ENCODE measurements at places on chromosomes 3 and 15. TPM values are rescaled to one million over a fixed set of nuclear protein-coding genes. Genes with fewer than 3 reads are reported as not detected.

GRCh38 chr15:85318048-85318731, 62.2 kb upstream of the AKAP13 start:
- DNase-seq = no peak

DNA sequence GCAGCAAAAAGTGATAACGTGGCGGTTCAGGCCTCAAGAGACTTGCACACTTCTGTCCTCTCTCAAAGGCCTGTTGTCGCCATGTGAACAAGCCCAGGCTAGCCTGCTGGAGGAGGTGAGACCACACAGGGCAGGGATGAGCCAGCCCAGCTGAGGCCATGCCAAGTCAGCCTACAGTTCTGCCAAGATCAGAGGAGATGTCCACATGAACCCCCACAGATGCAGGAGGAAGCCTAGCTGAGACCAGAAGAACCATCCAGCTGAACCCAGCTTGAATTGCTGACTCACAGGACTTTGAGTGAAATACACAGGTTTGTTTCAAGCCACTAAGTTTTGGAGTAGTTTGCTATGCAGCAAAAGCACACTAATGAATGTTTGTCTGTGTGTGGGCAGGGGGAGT, 50.3 kb upstream of the SEC13 start:
- no peak for DNase-seq

DNA sequence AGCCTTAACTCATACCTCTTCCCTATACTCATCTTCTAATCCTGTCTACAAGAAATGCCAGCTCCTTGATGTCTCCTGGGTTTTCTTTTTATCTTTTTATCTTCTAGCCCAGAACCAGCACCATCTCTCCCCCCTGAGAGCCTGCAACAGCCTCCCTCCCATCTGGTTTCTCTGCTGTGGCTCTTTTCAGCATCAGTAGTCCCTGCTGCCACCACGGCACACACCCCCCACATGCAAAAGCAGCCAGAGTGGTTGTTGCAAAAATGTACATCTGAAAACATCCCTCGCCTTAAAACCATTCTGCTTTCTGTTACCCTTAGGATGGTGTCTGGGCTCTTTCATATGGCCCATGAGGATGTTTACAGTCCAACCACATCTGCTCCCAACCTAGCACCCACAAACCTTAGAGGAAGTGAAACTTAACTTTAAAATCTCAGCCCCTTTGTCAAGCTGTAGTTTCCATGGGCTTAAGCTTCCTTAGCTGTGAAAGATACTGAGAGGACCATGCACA, 775 bp downstream of the TTC21A start:
- no peak for DNase-seq

DNA sequence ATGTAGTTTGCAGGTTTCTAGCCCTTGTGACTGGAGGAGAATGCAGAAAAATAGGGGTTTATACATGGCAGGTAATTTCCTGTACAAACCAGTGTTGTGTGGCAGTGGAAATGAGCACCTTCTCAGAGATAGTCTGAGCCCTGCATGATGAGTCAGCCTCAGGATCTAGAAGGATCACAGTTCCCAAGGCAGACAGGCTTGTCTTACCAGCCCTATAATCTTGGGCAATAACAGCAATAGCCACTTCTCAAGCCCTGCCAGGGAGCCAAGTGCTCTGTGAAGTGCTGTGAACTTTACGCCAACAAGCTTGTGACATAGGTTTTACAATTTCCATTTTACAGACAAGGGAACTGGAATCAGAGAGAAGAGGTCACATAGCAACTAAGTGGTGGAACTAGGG, 89.4 kb downstream of the CD47 start:
- DNase-seq = no peak

DNA sequence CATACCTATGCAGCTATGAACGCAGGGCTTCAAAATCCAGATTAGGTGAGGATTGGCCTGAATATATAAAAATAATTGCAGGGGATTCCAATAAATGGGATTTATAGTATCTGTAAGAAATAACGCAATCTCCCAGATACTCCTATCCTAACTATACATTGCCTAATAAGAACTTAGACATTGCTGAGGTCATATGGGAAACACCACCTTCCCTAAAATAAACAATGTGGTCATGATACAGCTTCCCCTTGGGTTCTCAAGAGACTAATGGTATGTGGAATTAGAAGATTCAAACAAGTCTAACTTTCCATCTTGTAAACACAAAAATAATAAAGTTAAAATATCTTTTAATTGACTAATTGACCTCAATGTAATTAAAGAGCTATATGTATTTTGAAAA, 28.2 kb downstream of the UBE3A start:
- DNase-seq = no peak

- DNase-seq = no peak
These were observed 100.8 kb upstream of the ALDH1A3 start for GRCh38 chr15:100778831-100779288.

DNA sequence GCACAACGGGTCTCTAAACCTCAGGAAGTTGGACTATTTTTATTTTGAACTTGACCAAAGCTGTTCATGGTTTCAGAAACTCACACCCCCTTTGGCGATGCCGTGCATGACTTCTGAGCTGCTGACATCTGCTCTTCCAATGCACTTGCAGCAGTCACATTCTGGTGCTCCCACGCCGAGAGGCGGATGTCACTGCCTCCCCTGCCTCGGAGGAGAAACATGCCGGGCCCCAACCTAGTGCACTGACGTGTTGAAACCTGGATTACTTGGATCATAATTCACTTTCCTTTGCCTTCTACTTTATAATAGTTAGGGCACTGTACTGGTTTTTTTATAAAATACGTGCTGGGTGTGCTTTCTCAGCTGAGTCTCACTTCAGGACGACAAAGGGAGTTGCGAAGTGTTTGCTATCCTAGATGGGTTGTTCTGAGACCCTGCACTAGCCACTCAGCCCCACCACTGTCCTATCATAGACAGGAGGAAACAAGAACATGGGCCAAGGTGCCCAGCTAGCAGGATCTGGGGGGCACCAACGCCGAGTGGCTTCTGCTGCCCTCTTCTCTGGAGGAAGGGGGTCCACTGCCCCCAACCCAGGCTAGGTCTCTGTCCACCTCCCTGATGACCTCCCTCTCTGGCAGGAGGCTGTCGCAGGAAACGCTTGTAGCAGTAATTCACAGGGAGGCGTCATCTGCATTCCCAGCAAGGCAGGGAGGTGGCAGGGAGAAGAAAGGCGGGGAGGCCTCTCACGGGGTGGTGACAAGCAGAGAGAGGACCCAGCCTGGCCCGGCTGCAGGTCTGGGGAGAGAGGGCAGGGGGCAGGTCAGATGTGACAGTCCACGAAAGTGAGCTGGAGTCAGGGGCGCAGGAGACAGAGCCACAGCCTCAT, 158.8 kb upstream of the IQSEC1 start:
- no peak for DNase-seq

Gene TIMP4
- polyA plus RNA-seq = 9.1 TPM

Gene EBLN2
- not detected for polyA plus RNA-seq

Gene GOLGA6L7
- polyA plus RNA-seq = not detected

Gene SPESP1
- polyA plus RNA-seq = not detected

Gene FGF7
- polyA plus RNA-seq = not detected

Gene TSC22D2
- 4.4 TPM for polyA plus RNA-seq
